GM19239 (cell line): ENCODE measurements at places on chromosomes 7 and 10.

DNA sequence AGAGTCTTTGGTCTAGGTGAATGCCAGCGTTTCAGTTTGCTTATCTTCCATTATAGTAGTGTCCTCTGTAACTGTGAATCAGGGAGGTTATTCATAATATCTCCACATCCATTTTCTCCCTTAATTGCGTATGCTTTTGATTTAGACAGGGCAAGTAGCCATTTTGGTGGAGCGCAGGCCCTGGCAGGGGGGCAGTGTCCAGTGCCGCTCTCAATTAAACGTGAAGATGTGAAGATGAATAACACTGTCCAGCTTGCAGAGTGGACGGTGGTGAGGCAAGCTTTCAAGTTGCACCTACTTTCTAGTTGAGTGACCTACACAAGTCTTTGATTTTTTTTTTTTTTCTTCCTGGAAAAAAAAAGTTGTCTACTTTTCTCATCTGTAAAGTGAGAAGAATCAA lies 4.5 kb downstream of the TSPAN14 start:
- no peak for DNase-seq

GRCh38 chr7:157738066-157738460 lies 401.3 kb downstream of the DNAJB6 start:
- no peak for DNase-seq

DNA sequence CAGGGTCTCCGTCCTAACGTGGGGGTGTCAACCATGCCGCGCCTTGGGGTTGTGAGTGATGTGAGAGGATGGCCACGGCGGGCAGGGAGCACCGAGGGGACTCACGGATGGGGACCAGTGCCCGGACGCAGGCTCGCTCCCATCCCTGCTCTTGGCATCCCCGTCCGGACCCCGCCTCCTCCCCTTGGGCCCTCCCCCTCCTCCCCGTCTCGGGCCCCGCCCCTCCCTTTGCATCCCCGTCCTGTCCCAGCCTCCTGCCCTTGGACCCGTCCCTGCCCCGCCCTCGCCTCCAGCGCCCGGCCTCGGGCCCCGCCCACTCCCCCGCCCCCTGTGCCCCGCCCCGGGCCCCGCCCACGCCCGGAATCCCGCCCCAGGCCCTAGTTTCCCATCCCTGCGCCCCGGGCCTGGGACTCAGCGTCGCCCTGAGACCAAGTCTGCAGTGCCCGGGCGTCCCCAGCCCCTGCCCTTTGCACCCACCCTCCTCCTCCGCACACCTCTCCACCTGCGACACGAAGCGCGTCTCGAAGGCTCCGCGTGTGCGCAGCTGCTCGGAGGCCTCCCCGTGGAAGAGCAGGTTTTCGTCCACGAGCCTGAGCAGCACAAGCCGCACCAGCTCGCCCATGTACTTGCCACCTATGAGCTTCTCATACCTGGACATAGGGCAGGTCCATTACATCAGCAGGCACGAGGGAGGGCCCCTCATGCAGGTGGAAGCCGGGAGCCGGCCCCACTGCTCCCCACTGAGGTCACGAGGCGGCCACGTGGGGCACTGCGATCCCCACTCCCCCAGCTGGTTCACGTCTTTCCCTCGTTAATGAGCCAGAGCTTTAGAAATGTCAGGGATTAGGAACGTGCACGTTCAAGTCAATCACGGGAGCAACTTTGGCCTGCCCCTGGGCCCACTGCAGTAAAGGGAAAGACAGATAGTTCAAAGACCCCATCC lies 5.1 kb upstream of the MYL7 start:
- peak; percentile 74 for DNase-seq

- DNase-seq, result no peak
Observed at GRCh38 chr7:16347827-16348192, 73.5 kb downstream of the CRPPA start.

DNA sequence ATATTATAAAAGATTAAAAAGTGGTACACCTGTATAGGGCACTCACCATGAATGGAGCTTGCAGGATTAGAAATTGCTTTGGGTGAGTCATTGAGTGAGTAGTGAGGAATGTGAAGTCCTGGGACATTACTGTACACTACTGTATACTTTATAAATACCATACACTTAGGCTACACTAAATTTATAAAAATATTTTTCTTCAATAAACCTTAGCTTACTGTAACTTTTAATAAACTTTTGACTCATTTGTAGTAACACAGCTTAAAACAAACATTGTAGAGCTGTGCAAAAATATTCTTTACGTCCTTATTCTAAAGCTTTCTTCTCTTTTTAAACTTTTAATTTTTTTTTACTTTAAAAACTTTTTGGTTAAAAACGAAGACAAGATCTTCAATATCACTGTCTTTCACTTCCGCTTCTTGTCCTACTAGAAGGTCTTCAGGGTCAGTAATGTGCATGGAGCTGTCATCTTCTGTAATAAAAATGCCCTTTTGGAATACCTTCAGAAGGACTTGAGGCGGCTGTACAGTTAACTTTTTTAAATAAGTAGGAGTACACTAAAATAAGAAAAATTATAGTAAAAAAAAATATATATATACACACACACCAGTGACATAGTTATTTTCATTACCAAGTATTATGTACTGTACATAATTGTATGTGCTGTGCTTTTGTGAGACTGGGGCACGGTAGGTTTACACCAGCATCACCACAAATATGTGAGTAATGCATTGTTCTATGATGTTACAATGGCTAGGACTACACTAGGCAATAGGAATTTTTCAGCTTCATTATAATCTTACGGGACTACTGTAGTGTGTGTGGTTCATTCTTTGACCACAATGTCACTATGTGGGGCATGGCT lies 3.5 kb downstream of the STK31 start:
- DNase-seq, result no peak

GRCh38 chr10:24722676-24723385 lies 856 bp downstream of the ARHGAP21 start:
- peak; percentile 54 for DNase-seq

DNA sequence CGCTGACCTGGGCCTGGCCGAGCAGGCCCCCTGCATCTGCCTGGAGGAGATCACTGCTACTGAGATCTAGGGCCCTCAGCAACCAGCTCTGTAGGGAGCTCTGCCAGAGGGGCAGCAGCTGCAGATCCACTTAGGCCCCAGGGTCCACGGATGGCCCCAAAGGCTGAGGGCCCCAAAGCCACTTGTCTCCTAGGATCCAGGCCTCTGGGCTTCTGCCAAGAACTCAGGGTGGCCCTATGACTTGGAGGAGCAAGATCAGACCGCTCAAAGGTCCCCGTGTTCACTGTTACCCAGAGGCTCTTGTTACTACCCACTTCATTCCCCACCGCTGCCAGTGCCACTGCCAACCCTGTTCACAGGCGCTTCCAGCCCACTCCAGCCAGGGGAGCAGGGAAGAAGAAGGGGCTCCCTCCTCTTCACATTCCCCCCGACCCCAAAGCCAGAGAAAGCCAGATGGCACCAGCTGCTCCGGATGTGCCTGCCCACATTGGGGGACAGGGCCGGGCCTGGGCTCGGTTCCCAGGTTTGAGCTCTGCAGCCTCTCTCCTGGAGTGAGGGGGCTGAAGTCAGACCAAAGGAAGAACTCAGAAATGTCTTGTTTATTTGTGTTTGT lies 7.6 kb downstream of the LZTS2 start:
- DNase-seq, result no peak

DNA sequence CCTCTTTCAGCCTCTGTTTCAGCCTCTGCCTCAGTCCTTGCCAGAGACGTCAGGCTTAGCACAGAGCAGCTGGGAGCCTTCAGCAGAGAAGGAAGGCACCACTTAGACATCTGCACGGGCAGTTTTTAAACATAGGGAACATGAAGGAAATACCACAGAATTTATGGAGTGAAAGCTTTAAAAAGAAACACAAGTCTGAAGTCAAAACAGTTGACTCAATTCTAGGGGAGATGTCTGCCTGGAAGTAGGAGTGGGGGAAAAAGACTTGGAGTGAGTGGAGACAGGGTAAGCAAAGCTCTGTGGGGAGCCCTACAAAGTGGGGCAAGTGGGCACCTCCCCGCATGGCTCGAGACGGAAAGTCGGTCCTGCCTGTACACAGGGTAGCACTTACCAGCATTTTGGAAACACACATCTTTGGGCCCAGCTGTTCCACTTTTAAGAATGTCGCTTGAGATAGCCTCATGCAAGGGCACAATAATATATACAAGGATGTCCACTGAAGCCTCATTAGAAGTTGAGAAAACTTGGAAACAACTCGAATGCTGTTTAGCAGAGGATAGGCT lies 5.0 kb upstream of the TBXAS1 start:
- no peak for DNase-seq

DNA sequence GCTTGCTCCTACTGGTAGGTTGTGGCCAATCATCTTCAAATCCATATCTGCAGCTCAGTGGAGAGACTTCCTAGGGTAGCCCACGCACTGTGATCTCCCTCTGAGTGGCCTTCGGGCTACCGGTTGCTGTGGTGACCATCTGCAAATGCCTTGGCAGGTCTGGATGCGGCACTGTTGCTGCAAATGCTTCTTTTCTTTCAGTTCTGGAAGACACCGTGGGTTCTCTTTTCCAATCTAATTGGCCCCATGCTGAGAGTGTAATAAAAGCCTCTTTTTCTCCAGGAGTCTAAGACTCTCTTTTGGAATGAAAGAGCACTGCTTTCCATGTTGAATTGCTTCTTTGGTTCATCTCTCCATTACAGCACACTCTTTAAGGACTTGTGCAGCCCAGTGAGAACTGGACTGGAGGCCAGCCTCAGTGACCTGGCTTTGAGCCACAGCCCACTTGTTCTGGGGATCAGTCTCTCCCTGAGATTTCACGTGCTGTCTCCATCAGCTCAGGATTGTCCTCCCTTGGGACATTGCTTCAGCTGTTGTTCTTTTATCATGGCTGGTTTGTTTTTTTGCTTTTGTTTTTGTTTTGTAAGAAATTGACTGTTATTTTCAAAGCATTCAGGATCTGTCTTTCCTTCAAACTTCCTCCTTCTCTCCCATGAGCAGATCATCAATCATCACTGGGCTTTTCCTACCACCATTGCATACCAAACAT lies 286.6 kb downstream of the BMPER start:
- no peak for DNase-seq

DNA sequence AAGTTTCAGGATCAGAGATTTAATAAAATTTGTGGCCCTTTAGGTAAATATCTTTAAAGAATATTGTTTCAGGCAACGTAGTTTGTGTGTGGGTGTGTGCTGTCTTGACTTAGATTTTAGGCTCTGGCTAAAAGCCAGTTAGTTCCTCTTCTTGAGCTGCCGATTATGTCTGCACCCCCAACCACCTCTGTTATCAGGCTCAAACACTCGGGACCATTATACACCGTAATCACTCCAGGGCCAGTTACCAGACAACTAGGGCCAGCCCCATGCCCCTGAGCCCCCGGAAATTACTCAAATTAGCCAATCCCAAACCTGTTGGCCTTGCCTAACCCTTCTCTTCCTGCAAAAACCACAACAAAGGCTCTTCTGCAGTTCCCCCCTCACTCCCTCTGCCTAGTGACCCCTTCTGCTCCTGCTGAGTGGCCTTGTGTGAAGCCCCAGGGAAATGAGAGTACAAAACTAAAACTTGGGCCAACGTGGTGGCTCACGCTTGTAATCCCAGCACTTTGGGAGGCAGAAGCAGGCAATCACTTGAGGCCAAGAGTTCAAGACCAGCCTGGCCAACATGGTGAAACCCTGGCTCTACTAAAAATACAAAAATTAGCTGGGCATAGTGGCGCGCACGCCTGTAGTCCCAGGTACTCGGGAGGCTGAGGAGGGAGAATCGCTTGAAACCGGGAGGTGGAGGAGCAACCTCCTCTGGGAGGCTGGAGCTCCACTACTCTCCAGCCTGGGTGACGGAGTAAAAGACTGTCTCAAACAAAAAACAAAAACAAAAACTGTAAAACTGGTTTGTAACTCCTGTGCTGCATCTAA lies 9.2 kb upstream of the HNRNPF start:
- no peak for DNase-seq

GRCh38 chr10:103637927-103638557 lies 144.5 kb downstream of the NEURL1 start:
- DNase-seq, result no peak

DNA sequence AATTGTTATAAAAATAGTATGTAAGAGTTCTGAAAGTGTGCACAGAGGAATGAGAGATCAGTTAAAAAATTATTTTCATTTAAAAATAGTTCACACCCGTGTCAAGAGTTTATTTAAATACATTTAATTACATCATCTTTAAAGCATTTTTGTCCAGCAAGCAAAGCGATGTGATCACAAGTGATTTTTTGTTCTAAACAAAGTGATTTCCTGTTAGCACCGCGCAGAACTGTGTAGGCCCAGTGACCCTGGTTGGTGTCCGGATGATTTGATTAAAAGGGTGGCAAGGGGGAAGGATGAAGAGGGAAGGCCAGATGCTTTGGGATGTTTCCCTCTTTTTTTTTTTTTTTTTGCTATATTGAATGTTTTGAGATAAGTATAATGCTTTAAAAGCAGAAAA lies 227.8 kb upstream of the PITRM1 start:
- no peak for DNase-seq

DNA sequence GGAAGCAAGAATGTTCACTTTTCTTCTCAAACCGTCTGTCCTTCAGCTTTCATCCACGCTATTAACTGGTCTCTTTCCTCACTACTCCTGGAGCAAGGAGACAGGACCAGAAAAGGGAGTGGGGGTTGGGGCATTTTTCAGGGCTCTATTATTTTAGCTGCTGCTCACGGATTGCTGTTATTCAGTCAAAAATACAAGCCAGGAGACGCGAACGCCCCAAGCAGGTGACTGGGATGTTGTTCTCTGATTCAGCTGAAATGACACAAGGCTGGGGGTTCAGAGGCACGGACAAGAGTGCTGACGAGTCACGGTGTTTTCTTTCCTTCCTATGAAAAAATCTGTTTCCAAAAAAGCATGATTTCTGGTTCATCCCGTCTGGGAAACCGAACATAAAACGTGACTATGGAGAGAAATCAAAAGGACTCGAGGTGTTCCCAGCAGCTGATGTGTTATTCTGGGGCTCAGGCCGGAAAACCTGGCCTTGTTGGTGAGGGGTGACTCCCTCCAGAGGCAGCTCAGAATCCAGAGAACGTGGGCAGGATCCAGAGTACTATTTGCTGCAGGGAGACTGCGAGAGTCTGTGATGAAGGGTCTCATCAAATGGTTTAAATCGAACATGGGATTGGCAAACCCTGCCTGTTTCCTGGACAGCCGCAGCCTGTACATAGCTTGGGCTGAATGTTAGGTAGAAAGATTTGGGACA lies 3.5 kb upstream of the INHBA start:
- DNase-seq, result no peak

GRCh38 chr10:48509974-48510692 lies 94.7 kb downstream of the ARHGAP22 start:
- no peak for DNase-seq

DNA sequence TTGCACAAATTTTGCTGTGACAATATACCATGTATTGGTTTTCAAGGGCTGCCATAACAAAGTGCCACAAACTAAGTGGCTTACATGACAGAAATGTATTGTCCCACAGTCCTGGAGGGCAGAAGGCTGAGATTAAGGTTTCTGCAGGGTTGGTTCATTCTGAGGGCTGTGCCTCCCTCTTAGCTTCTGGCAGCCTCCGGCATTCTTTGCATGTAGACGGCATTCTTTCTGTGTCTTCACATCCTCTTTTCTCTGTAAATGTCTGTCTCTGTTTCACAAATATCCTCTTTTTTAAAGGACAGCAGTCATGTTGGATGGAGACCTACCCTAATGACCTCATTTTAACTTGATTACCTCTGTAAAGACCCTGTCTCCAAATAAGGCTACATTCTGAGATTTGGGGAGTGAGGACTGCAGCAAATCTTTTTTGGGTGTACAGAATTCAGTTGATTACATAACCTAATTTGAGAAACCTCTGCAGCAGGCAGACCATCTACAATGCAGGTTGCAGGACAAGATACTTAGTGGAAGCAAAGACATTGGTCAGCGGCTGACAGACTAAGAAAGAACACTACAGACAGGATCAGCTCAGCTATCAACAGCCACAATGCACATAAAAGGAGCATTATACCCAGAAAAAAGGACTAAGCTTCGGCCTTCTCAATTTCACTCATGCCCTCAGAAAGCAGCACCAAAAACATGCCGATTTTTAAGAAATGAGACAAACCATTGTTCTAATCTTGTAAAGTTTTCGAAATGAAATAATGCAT lies 84.6 kb upstream of the FAM3C start:
- DNase-seq, result no peak
